ENCODE measurements at places on chromosomes 12 and 14.

DNA sequence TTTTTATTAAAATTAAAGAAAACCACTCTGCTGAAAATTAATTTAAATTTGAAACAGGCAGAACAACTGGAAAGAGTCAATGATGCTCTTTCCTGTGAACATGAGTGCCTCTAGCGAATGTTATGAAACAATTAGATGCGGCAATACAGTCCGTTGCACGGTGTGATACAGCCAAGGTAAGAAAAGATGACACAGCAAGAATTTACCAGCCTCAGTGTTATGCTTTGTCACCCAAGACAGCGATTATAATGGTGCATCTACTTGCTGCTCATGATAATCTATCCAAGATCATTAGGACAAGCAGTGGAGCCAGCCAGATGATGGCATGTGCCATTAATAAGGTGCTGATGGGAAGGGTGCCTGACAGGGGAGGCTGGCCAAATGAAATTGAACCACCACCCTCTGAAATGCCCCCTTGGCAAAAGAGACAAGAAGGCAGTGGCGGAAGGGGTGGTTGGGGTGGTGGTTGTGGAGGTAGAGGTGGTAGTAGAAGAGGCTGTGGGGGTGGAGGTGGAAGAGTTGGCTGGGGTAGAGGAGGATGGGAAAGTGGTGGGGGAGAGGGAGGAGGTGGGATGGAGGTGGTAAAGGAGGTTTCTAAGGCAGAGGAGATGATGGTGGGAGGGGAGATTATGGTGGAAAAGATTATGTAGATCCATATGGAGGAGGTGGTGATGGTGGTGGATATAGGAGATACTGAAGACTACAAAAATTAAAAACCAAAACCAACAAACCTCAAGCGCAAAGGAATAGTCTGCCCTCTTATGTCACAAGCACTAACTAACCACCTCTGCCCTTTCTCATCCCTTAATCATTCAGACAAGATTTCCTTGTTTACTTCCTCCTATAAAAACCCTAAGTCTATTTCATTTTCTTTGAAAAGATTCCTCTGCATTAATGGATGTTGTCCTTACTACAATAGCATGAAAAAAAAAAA lies 4.0 kb upstream of the RESF1 start:
- DNase-seq, result no peak

DNA sequence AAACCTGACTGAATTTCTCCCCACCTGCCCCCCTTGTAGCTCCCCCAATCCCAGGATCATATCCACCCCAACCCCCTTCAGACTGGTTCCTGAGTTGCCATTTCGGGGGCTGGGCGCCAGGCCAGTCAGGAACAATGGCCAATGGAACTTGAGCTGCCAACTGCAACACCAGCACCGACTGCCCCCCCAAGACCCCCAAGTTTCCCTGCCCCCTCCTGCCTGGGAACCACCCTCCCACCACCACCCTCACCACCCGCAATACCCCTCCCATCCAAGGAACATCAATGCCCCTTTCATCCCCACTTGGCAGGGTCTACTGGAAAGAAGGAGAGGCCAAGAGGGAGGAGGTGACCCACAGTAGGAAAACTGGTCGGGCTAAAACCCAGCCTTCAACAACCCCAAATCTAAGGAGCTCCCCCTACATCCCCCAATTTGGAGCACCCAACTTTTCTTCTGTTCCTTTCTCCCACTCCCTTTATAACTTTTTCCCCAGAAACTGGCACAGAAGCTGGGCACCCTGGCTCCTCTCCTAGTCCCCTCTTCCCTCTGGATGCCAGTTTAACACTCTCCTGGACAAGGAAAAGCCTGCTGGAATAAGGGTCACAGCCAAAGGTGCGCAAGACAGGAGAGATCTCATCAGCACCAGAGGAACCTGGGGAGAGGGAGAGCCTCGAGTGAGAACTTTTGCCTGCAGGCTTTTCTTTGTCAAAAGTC lies 1.6 kb upstream of the NDRG2 start:
- DNase-seq, result no peak

- no peak for DNase-seq
Observed at GRCh38 chr12:105393587-105393986, 63.1 kb downstream of the C12orf75 start.

DNA sequence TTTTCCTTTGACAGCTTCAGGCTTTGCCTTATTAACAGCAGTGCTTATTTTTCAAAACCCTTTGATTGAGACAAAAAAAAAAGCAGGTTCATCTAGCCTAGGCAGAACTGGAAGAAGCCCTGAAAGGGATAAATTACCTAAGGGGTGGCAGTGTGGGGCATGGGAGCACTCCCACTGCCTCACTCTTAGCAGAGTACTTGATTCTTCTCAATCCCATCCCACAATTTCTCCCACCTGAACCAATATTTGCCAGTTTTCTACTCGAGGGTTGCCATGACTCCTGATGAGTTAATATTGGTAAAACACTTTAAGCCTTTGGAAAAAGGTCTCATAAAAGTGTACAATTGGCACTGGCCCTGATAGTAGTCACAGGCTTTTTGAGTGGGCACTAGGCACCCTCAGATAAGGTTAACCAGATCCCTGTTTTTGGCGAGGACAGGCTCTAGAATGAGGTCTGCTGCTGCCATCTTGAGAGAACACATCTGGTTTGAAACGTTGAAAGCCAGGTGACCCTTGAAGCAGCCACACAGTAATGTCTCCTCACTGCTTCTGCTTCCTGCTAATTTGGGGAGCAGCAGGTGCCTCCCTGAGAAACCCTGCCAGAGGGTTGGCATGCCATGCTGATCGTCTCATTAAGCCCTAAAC lies 320.0 kb downstream of the RAD51B start:
- no peak for DNase-seq

- peak; percentile 47 for DNase-seq
Observed at GRCh38 chr12:121712190-121712460, 427 bp upstream of the TMEM120B start.

Measured in nephron progenitor cell (in vitro differentiated cells).